ENCODE measurements at places on chromosomes 3 and 15. TPM values are rescaled to one million over a fixed set of nuclear protein-coding genes. Genes with fewer than 3 reads are reported as not detected.

DNA sequence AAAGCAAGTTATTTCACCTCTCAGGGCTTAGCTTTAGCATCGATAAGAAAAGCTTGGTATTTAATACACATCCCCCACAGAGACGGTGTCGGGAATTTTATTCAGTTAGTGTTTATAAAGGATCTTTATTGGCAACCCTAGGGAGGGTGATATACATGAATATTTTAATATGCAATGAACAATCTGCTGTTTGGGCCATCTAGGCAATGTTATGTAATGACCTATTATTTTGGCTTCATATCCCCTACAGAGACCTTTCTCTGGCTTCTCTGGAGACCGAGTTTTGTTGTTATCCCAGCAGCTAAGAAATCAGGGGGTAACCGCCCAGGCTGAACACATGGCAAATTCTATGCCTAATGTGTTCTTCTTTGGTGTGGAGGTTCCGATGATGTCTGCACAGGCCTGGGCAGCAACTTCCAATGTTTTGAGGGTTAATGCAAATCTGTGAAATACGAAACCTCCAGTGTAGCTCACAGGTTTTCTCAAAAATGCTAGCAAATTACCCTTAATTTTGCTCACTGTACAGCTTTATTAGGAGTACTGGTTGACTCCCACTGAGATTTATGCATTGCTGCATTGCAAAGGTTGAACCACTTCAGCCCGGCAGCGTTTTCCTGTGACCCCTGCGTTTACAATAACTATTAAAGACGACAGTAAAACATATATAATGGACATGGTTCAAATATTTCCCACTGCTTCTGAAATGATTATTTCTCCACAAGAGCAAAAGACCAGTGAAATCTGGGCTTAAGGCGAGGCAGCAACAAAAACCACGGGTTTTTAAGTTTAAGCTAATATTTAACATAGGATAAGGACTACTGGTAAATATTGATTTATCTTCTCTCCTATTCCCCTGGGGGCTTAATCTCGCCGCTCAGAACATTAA is 298.3 kb upstream of the NR2E3 start:
- no peak for DNase-seq

The SLC24A5 gene
- total RNA-seq: not detected

DNA sequence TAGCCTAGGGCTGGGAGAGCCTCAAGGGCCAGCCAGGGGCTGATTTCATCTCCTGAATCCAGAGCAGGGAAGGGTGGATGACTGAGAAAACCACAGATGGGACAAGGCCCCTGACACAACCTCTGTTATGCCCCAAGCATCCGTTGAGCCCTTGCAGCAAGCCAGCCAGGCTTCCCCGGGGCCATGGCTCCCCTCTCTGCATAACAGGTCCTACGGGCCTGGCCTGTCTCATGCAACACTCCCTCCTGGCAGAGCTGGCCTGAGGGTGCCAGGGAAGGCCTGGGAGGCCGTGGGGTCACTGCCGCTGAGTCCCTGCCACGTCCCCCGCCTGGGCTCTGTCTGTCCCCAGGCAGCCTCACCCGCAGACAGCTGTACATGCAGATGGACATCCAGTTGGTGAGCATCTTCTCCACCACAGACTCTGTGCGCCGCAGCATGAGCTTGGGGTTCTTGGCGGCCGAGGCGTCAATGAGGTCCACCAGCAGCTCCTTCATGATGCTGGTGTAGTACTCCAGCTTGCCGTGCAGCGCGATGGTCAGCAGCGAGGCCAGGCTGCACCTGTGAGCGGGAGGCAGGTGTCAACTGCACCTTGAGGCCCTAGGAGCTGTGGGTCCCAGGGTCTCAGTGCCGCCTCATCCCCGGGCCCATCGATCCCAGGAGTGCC is 22.1 kb downstream of the H1-8 start:
- no peak for DNase-seq

- DNase-seq: no peak
These were observed 226.6 kb upstream of the AZI2 start for GRCh38 chr3:28575100-28575745.

The GPR62 gene
- 0.19 TPM for total RNA-seq

DNA sequence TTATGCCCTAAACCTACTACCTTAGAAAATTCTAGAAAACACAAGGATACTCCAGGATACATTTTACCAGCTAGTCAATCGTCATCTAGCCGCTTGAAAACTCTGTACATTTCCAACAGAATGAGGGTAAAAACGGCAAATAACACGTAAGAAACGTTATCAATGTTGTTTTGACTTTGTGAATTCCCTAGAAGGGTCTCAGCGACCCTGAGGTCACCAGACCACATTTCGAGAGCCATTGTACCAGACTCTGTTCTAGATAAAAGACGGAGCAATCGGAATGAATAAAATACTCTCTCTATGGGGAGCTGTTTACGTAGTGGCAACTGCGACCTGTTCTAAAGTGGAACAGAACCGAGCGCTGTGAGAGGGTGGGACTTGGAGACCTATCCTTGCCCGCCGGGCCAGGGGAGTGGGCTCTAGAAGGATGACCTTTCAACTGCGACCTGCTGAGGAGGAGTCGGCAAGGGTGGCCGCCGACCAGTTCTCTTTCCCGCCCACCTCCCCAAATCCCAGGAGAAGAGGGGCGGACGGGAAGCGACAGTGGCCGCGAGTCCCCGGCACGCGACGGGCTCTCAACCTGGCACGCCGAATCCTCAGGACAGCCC is 778 bp upstream of the AP4E1 start:
- peak; percentile 28 for DNase-seq

GRCh38 chr3:187811585-187812250 is 66.5 kb upstream of the BCL6 start:
- DNase-seq: no peak

The CATSPER2 gene
- 1.9 TPM for total RNA-seq

All from omental fat pad (tissue), 4 donors.